Thymus (tissue), 14 donors: ENCODE measurements at places on chromosomes 6 and 20.

DNA sequence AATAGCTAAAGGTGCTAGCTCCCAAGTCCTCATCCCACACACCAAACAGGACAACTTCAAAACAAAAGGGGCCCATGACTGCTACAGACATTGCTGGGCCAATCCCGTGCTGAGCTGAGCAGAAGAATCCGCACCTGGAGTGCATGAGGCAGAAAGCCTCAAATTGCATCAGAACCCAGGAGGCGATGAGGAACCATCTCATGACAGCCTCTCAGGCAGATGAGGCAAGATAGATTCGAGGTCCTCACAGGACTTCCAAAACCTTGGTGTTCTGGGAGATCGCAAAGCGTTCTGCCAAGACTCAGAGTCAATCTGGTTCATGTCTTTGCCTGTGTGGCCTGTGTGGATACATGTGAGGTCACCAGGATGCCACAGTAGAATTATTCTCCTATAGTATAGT lies 32.8 kb upstream of the SSTR4 start:
- no peaks in the 10 kb centered on the region for H3K36me3 ChIP-seq
- H3K4me1 ChIP-seq = no peaks in the 10 kb centered on the region
- H3K4me3 ChIP-seq = no peak overlapping the region
- DNase-seq = no peak

DNA sequence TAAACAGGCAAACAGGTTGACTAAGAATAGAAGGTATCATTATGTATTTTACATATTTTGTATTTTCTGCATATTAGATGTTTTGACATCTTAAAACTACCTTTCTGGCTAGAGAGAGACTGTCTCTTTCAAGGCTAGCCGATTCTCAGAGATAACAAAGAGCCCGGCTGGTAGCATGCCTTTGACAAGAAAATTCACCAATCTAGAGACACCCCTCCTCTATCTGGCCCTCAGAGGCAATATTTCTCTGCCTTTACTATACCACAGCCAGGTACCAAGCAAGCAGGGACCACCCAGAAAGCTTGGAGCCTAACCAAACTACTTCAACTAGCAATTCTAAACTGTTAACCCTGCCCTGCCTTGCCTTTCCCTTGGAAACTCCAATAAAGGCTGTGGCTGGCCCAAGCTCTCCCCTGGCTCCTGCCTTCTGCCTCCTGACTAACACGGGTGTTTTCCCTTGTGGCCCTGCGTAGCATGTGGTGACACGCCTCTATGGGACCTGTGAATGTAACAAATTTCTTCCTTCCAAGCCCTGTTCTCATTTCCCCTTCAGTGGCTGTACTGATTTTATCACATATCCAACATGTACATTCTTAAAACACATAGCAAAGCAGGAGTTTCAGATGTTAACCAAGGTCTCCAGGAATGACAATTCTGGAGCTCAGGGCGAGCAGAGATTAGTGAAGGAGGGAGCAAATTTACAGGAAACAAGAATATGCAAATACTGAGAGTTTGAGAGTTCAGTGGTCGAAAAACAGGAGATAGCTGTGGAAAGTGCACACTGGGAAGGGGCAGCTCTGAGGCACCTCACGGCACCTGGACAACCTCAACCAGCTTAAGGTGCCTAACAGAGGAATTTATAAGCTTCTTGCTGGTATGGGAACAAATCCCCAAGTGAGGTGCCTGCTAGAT lies 120.8 kb downstream of the BACH2 start:
- H3K4me3 ChIP-seq = no peak overlapping the region
- no peak for DNase-seq
- no peaks in the 10 kb centered on the region for H3K27me3 ChIP-seq
- no peaks in the 10 kb centered on the region for H3K36me3 ChIP-seq

- H3K27me3 ChIP-seq = no peaks in the 10 kb centered on the region
- H3K4me3 ChIP-seq = no peak overlapping the region
- no peak overlapping the region for H3K27ac ChIP-seq
- H3K36me3 ChIP-seq = peaks cover 6% of the 10 kb centered on the region
- no peak for DNase-seq
- peaks cover 13% of the 10 kb centered on the region for H3K4me1 ChIP-seq
Observed at GRCh38 chr20:33787253-33787891, 23.8 kb upstream of the CHMP4B start.

DNA sequence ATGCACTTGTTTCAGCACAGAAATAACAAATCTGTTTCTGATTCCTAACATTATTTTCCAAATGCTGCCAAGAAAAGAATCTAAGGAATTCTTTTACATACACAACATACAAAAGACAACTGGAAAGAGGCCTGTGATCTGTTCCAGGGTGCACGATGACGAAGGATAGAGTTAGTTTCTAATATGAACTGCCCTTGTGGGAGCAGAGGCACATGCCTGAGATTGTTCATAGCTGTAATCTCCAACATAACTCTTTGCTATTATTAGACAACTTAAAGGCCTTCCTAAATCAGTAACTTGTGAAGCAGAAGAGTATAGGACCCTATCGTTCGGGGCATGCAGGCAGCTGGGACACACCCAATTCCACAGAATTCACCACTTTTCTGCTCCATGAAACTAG lies 41.2 kb upstream of the NHSL1 start:
- H3K4me3 ChIP-seq = no peak overlapping the region
- no peak overlapping the region for H3K27ac ChIP-seq
- no peaks in the 10 kb centered on the region for H3K36me3 ChIP-seq

- H3K4me1 ChIP-seq = peaks cover 19% of the 10 kb centered on the region
- no peaks in the 10 kb centered on the region for H3K27me3 ChIP-seq
- DNase-seq = no peak
- H3K36me3 ChIP-seq = no peaks in the 10 kb centered on the region
- H3K4me3 ChIP-seq = no peak overlapping the region
Observed at GRCh38 chr6:167295495-167296292, 4.6 kb downstream of the UNC93A start.

- no peaks in the 10 kb centered on the region for H3K36me3 ChIP-seq
- no peaks in the 10 kb centered on the region for H3K4me1 ChIP-seq
- H3K27ac ChIP-seq = no peak overlapping the region
Observed at GRCh38 chr6:163765335-163765734, 350.8 kb downstream of the QKI start.

DNA sequence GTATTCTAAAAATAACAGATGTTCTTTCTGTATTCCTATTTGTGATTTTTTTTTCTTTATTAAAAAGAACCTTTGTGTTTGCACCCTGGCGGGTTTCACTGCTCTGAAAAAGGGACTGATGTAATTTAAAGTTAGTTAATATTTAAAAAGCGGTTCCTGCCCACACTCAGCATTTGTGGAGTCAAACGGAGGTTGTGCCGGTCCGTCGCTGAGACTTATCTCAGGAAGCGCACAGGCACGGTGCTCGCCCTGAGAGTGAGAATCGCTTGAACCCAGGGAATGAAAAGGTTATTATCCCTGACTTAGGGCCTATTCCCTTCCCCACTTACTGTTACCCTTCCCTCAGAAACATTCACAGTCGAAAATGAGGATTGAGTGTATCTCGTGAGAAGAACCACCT lies 366.7 kb downstream of the THBS2 start:
- H3K27me3 ChIP-seq = no peaks in the 10 kb centered on the region
- H3K4me1 ChIP-seq = no peaks in the 10 kb centered on the region
- H3K4me3 ChIP-seq = no peak overlapping the region
- no peaks in the 10 kb centered on the region for H3K36me3 ChIP-seq
- no peak for DNase-seq
- no peak overlapping the region for H3K27ac ChIP-seq

GRCh38 chr20:56445540-56445939 lies 22.9 kb upstream of the RTF2 start:
- H3K36me3 ChIP-seq = no peaks in the 10 kb centered on the region
- H3K4me3 ChIP-seq = no peak overlapping the region
- no peak overlapping the region for H3K27ac ChIP-seq
- peaks cover 5% of the 10 kb centered on the region for H3K4me1 ChIP-seq
- no peak for DNase-seq
